Skin of body (tissue), 3 donors: ENCODE measurements at places on chromosomes 12 and 14. TPM values are rescaled to one million over a fixed set of nuclear protein-coding genes. Genes with fewer than 3 reads are reported as not detected.

Gene DLGAP5
- total RNA-seq, result 13.7 TPM

Gene CD9
- 297 TPM for total RNA-seq

Gene TSPAN19
- not detected for total RNA-seq

Gene NFE2
- total RNA-seq, result 5.7 TPM

Gene SLC17A8
- total RNA-seq, result not detected

Gene ADAM21
- total RNA-seq, result 0.10 TPM

DNA sequence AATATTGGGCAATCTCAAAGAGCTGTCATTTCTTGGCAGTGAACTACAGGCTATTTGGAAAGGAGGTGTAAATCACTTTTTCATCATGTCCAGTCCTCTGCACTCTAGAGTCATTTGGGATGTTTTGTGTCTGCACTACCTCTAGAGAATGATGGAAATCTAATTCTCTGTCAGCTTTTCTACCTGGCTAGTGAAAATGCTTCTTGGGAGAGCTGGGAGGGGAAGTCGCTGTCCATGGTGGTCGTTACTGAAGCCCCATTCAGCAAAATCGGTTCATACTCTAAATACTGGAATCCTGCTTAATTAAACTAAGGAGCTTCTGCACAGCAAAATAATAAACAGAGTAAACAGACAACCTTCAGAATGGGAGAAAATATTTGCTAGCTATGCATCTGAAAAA, 251.8 kb downstream of the APAF1 start:
- DNase-seq, result no peak

GRCh38 chr12:24522736-24523135, 426.2 kb downstream of the BCAT1 start:
- no peak for DNase-seq

GRCh38 chr14:59190372-59190771, 1.9 kb downstream of the DAAM1 start:
- DNase-seq, result no peak

GRCh38 chr12:27425306-27425705, 21.2 kb upstream of the SMCO2 start:
- DNase-seq, result no peak

DNA sequence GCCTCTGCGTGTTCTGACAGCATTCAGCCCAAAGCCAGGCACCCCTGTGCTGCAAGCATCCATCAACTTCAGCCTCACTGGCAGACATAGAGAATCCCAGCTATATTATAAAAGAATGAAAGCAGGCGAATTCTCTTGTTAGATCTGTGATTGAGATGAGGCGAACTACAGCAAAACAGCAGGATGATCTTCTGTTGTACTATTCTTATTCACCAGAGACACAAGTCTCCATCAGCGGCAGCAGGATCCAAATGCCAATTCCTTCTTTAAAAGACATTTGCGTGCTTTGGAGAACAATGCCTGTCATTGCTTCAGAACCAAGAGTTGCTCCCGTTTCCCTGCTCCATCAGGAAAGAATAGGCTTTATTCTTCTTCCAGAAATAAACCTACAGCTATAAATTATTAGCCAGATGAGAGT, 188.9 kb downstream of the SLC41A2 start:
- no peak for DNase-seq

DNA sequence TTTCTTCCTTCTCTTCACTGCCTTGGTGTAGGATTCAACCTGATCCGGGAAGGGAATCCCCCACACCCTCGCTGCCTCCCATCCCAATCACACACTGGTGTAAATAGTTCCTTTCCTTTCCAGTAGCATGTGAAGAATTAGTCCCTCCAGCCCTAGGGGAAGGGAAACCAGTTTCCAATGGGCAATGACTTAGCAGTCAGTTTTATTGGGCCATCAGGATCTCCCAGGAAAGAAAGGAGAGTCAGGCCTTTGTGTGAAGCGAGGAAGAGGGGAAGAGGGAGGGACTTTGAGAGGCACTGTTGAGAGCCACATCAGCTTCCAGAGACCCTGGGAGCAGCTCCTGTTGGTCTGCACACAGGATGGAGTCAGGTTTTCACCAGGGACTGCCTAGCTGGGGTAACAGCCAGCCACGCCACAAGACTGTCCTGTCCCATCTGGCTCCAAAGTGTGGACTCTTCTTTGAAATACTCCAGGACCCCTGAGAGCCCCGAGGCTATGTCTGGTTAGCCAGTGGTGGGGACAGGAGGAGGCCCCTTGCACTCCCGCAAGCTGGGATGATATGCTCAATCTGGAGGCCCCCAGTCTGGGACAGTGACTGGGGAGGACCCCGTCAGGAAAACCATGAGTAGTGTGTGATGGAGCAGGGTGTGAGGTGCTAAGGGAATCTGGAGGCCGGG, 27.9 kb downstream of the MOAP1 start:
- DNase-seq, result no peak
